Mucosa of gallbladder (tissue), 1 donor: ENCODE measurements at places on chromosomes 12 and 14. TPM values are rescaled to one million over a fixed set of nuclear protein-coding genes. Genes with fewer than 3 reads are reported as not detected.

EML5 gene
- total RNA-seq, result 1.7 TPM

LAG3 gene
- 1.4 TPM for total RNA-seq

KLHDC1 gene
- total RNA-seq, result 5.2 TPM

ACYP1 gene
- 16.5 TPM for total RNA-seq
